Thyroid gland (tissue), 4 donors: ENCODE measurements at places on chromosomes 12 and 14.

DNA sequence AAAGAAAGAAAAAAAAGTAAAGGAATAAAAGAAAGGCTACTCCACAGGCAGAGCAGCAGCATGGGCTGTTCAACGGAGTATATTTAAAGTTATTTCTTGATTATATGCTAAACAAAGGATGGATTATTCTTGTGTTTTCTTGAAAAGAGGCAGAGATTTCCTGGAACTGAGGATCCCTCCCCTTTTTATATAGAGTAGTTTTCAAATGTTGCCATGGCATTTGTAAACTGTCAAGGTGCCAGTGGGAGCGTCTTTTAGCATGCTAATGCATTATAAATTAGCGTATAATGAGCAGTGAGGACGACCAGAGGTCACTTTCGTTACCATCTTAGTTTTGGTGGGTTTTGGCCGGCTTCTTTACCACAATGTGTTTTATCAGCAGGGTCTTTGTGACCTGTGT, 383.0 kb downstream of the PCNX1 start:
- no peak for DNase-seq

DNA sequence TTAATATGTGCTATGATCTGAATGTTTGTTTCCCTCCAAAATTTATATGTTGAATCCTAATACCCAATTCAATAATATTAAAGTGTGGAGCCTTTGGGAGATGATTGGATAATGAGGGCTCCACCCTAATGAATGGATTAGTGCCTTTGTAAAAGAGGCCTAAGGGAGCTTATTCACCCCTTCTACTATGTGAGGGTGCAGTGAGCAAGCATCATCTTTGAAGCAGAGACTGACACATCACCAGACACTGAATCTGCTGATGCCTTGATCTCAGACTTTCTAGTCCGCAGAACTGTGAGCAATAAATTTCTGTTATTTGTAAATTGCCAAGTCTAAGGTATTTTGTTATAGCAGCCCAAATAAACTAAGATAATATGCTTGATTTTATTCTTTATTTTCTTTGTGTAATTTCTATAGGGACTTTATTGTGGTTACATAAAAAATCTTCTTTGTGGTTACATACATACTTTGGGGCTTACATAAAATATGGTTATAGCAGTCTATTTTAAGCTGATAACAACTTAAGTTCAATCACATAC, 131.1 kb upstream of the SLC38A2 start:
- no peak for DNase-seq

GRCh38 chr12:42059127-42059526, 85.5 kb downstream of the GXYLT1 start:
- DNase-seq, result no peak

DNA sequence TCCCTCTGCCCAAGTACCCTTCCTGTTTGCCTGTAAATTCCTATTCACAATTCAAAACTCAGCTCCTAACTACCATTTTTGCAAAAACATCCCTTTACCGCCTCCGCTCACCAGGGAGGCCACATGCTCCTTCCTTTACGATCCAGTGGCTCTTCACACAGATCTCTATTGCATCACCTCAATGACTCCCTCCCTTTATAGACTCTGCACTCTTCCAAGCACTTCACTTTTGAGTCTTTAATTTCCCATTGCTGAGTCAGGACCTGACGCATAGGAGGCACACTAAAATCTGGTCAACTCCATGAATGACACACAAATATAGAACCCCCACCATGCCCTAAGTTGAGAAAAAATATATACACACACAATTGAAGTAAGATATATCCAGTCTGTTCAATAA, 45.9 kb downstream of the PPP1R13B start:
- DNase-seq, result peak; percentile 38

- DNase-seq, result peak; percentile 28
Observed at GRCh38 chr12:51848841-51849735, 570 bp upstream of the FIGNL2 start.
